ENCODE measurements at places on chromosomes 2 and 18. TPM values are rescaled to one million over a fixed set of nuclear protein-coding genes. Genes with fewer than 3 reads are reported as not detected.

Gene KCNG2
- not detected for total RNA-seq

Gene FSHR
- not detected for total RNA-seq

Gene PXDN
- total RNA-seq: 1.2 TPM

Gene CDH20
- 0.15 TPM for total RNA-seq

Gene CDH19
- total RNA-seq: not detected

Gene STPG4
- total RNA-seq: not detected

Gene ACTR2
- 250 TPM for total RNA-seq

Gene B4GALT6
- 0.84 TPM for total RNA-seq
